Sciatic nerve (tissue), 2 donors: ENCODE measurements at places on chromosomes 6 and 20. TPM values are rescaled to one million over a fixed set of nuclear protein-coding genes. Genes with fewer than 3 reads are reported as not detected.

Gene UBE2C
- 0.80 TPM for total RNA-seq

Gene TRIM15
- total RNA-seq = not detected

Gene DTNBP1
- 25.3 TPM for total RNA-seq

Gene MRPL18
- total RNA-seq = 36.5 TPM

Gene C20orf144
- not detected for total RNA-seq

Gene PDSS2
- 11.9 TPM for total RNA-seq

Gene RAET1L
- total RNA-seq = not detected

Gene SLC17A5
- 13.6 TPM for total RNA-seq

Gene IMPG1
- total RNA-seq = not detected

Gene NHLRC1
- 1.8 TPM for total RNA-seq

Gene CYP21A2
- total RNA-seq = 6.1 TPM

Gene DLK2
- total RNA-seq = 0.45 TPM

Gene EPHA7
- 2.6 TPM for total RNA-seq

Gene C20orf141
- not detected for total RNA-seq

Gene CRIP3
- 3.8 TPM for total RNA-seq

Gene SAMD10
- total RNA-seq = 2.9 TPM

Gene SPAG4
- 4.5 TPM for total RNA-seq
